ENCODE measurements at places on chromosomes 12 and 14.
A peak's percentile ranks its signal among the peaks of the same experiment; 100 is the strongest.

DNA sequence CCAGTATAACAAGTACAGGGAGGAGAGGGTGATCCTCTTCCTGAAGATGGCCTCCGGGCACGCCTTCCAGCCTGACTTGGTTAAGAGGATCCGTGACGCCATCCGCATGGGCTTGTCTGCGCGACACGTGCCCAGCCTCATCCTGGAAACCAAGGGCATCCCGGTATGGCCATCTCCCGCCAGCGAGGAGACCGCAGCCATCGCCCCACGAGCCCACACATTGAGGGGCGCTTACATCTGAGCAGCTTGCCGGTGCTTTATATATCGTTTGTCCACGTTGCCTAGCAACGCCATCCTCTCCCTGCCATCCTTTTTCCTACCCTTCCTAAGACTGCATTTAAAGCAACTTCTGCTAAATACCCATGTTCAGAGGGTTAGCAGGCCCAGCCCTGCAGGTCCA, 71.5 kb downstream of the AACS start:
- DNase-seq: no peak

GRCh38 chr12:117387832-117388231, 26.4 kb upstream of the NOS1 start:
- DNase-seq: no peak

- DNase-seq: no peak
Measured at GRCh38 chr12:26803552-26803951, 29.4 kb downstream of the ITPR2 start.

- no peak for DNase-seq
Measured at GRCh38 chr14:78566859-78567172, 396.6 kb downstream of the NRXN3 start.

- DNase-seq: no peak
Measured at GRCh38 chr12:86429824-86430223, 173.6 kb upstream of the MGAT4C start.

DNA sequence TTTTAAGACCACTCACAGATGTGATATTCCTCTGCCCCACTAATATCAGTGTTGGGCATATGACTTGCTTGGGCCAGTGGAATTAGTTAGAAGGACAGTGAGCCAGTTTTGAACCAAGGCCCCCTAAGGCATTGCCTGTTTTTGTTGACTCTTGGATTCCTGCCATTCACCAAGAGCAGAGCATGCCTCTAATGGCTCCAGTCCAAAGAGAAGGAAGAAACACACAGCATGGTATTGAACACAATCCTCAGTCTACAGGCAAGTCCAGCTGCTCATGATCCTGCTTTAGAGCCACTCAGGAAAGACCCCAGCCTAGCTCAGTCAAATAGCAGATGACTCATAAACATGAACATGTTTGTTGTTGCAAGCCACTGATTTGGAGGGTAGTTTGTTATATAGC, 1201.5 kb downstream of the BCL11B start:
- DNase-seq: no peak

GRCh38 chr12:131896080-131896810, 1.8 kb downstream of the ULK1 start:
- peak; percentile 80 for DNase-seq

DNA sequence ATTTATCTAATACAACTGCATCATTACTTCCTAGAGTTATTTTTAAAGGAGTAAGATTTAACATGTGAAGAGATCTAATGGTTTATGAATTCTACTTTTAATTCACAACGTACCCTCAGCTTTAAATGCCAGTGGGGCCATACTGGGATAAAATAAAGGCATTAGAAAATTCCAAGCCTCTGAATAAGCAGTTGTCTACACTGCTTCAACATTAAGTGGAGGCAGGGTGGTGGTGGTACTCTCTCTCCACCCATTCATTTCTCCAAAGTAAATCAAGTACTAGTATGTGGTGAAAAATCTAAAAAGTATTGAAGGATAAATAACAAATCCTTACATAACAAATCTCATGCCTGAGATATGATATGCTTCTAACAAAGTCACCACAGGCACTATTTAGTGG, 52.4 kb downstream of the FERMT2 start:
- DNase-seq: no peak

- DNase-seq: no peak
Measured at GRCh38 chr14:24991288-24991687, 58.7 kb downstream of the STXBP6 start.

GRCh38 chr12:112741106-112741505, 50.4 kb upstream of the RPH3A start:
- no peak for DNase-seq

- no peak for DNase-seq
Measured at GRCh38 chr14:36824854-36825253, 163.2 kb downstream of the PAX9 start.

DNA sequence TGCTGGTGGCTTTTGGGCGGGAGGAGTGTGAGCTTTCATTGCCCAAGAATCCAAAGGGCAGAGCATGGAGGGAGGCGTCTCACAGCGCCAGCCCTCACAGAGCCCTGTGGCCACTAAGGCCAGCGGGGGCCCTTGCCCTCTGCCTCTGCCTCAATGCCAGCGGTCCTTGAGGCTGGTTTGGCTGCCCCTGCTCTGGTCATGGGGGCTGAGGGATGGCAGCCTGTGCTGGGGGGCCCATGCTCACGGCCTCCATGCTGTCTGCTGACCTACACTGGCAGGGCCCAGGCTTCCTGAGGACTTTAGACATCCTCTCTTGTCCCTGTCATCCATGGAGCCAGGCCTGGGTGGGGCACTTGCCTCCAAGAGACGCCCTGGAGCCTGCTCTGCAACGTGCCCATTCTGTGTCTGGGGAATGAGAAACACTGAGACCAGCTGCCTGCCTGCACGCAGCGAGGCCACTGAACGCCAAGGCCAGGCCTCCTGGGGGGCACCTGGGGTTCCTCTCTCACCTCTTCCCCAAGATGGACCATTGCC, 143.4 kb downstream of the KIF26A start:
- no peak for DNase-seq

DNA sequence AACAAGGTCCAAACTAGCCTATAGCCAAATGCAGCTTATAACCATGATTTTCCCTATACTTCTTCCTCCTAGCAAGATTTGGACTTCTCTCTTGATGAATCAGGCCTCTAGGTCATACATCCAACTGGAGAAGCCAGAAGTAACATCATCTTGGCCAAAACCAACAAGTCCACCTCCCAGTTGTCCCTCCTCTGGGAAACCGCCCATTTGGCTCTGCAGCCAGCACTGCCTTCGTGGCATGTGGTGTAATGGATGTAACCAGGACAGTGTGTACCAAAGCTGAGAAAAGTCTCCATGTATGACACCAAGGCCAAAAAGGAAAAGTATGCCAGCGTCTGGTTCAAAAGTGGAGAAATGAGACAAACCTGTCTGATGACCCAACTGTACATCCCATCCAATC, 59.3 kb upstream of the VASH1 start:
- DNase-seq: no peak

DNA sequence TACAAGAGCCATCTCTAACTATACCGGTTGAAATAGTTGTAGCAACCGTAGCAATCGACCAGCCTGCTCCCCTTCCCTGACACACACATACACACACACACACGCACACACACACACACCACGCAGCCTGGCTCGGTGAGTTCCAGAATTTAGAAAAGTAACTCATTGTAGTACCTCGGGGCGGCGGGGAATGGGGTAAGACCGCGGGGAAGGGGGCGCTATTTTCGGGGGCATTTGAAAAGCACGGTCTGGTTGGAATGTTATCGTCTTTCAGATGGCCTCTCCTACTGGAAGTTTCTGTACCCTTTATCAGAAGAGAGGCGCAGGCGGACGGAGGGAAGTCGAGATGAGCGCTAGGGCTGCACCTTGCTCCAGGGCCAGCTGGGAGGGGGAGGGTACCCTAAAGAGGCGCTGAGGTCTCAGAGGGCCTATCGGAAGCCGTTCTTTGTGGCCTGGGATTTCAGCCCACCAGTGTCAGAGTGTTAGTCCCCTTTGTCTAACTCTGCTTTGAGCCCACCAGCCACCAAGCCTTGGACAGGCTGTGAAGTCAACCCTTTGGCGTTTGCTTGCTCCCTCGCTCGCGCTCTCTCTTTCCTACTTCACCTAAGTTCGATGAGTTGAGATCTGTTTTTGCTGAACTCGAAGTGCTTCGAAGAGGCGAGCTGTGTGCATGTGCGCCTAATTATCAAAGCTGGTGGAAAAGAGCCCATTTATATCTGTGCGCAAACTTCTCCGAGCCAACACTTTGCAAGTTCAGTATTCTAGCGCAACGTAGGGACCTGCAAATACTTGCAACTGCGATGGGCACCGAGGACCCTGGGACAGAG, 837 bp downstream of the COL2A1 start:
- no peak for DNase-seq

DNA sequence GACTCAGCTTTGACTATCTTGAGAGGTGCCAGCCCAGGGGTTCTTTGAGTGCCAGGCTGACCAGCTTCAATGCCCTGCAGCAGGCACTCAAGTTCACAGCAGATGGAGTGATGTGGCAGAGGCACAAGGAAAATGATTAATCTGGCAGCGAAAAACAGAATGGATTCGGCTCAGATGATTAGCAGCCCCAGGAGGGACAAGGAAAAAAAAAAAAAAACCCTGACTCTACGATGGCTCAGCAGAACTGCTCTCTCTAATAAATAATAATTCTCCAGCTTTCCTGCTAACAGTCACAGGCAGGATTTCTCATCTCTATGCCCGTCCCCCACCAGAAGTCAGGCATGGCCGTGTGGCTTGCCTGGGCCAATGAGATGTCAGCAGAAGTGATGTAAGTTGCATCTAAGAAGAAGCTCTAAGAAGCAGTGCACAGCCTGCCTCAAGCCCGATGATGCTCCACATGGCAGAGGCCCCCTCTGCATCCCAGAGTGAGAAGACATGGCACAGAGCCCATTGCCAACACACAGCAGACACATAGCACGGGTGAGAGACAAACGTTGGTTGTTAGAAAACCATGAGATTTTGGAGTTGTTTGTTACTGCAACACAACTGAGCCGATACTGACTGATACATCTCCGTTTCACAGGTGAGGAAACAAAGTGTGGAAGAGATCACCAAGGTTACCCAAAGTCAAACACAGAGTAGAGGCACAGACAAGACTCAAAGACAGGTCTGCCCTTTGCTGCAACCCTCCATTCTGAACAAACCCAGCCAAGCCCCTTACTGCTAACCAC, 111.0 kb downstream of the SCARB1 start:
- DNase-seq: peak; percentile 12

DNA sequence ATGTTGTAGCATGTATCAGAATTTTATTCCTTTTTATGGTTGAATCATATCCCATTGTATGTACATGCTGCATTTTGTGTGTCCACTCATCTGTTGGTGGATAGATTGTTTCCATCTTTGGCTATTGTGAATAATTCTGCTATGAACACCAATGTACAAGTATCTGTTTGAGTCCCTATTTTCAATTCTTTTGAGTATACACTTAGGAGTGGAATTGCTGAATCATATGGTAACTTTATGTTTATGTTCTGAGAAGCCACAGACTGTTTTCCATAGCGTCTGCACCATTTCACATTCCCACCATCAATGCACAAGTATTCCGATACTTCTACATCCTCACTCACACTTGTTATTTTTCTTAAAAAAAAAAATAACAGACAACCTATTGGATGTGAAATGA, 91.5 kb downstream of the ARF6 start:
- no peak for DNase-seq

GRCh38 chr14:37587881-37588666, 7.0 kb downstream of the FOXA1 start:
- no peak for DNase-seq

DNA sequence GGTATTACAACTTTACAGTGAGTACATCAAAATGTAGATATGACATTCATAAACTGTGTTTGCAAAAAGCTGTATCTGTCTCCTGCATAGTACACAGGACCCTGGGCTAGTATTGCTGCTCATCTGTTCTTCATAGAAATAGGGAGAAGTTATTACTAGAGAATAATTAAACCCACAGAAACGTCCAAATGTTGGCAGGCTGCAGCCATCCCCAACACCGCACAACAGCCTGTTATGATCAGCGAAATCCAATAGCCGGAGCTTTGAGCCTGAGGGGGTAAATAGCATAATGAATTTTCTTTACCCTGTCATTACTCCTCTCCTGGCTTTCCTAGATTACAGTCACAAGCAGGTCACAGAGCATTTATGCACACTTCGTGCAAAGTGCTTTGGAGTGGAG, 178.0 kb downstream of the DACT1 start:
- no peak for DNase-seq

DNA sequence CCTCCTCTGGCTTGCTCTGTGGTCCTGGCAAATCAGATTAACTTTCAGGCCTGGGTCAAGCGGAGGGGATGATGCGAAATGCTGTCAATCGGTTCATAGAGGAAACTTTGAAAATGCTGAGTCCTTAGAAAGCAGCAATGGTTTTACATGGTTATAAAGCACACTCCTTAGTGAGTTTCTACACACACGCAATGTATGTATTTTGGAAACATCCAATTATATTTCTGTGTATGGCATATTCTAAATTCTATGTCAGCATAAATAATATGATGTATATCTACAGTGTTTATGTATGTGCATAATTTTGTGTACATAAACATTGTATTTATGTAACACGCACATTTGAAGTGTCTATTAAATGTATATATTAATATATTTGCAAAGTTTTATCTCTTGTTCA, 118.0 kb upstream of the ARID2 start:
- DNase-seq: no peak

DNA sequence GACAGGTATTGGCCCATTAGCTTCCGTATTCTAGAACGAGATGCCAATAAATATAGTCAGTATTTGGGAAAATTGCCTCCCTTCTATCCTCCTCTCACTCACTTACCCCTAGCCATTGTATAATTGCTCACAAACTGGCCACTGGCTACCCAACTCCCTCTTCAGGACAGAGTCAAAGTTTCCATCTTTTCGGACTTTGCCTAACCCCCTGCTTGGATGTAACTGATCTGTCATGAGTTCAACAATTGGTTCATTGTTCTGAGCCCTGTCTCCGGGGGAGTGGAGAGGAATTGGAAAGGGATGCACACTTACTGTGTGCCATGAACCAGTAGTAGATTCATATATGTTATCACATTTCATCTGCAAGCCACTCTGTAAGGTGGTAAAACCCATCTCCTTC, 12.2 kb downstream of the MYRFL start:
- no peak for DNase-seq

DNA sequence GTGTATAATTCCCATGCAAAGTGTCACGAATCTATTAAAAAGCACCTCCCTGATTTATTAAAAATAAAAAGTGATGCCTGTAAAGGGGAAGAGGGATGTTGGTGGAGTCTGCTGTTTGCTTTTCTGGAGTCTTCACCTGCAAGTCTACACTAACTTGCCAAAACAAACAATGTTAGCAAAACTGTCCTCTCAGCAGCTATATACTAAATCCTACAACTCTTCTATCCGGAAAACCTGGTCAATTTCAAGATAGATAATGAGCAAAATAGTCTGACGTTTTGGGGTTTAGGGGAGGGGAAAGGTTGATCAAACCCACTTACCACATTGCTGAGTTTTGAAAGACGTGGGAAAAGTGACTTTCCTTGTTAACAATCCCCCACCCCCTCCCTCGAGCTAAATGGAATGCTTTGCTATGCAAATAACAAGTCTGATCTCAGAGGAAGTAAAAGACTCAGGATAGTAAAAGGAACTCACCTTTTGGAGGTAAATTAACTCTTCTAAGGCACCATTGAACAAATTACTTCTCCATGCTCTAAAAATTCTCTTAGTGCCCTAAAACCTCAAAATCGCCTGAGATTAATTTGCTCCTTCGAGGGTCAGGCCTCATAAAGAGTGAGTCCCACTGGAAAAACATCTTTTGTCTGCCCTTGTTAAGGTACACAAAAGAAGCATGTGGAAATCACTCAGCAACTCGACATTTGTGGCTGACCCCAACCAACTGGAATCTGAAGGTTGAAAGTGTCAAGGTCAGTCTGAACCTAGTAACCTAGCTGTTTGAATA, 13.5 kb downstream of the BMP4 start:
- DNase-seq: no peak

Measured in occipital lobe (tissue), 3 donors.